Cerebellum (tissue), 4 donors: ENCODE measurements at places on chromosomes 2 and 18. TPM values are rescaled to one million over a fixed set of nuclear protein-coding genes. Genes with fewer than 3 reads are reported as not detected.

GRCh38 chr18:62957885-62958472, 242.6 kb downstream of the PHLPP1 start:
- DNase-seq, result no peak

- DNase-seq, result no peak
Observed at GRCh38 chr18:49899657-49900330, 86.5 kb upstream of the ACAA2 start.

DNA sequence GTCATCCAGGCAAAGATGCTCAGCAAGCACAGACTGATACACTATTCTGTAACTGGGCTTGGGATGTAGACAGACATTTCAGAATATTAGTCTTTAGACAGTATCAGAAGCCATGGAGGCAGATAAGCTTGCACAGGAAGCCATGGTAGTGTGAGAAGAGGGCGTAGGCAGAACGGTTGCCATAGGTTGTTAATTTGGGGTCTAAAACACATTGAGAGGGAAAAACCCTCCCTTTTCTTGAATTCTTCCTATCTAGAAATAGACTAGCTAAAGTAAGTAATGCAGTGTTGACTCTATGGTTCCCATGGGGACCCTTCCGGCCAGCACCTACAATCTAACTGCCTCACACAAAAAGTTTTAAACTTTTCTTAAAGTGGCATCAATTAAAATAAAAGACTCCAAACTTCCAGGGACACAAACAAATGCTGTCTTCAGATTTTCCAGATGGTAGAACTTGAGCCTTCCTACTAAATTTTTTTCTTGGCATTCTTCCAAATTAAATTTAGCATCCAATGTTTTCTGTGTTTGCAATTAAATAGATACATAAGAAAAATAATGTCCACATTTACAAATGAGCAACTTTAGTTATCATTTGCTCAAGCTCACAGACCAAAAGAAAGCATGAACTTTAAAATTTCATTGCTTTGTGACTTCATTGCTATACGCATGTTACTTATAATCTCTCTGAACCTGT, 1.9 kb downstream of the PRKRA start:
- DNase-seq, result no peak

The PXDN gene
- total RNA-seq, result 39.7 TPM

- peak; percentile 22 for DNase-seq
Observed at GRCh38 chr2:236568068-236568921, 1.3 kb upstream of the ACKR3 start.

GRCh38 chr18:76827205-76828200, 5.1 kb downstream of the ZNF236 start:
- no peak for DNase-seq

DNA sequence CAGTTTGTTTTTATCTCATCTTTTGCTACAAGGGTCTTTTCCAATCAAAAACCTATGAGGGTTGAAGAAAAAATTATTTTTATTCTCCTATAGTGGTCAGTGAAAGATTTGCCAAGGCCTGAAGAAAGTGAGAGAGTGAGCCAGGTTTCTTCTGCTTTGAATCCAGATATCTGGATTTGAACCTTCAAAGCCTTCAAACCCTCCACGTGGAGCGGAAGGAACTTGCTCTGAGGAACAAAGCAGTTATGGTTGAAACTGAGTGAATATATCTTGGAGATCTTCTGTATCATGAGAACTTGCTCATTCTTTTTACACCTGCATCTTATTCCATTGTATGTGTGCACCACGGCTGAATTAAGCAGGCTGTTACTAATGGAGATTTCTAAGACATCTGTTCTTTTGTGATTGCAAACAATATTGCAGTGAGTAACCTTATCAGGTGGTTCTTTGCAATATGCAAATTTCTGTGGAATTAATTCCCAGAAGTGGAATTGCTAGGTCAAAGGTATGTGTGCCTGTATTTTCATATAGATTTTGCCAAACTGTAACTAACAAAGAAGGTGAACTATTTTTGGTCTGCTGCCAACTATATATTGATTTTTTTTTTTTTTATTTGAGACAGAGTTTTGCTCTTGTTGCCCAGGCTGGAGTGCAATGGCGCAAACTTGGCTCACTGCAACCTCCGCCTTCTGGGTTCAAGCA, 147.9 kb downstream of the B3GNT2 start:
- DNase-seq, result no peak

DNA sequence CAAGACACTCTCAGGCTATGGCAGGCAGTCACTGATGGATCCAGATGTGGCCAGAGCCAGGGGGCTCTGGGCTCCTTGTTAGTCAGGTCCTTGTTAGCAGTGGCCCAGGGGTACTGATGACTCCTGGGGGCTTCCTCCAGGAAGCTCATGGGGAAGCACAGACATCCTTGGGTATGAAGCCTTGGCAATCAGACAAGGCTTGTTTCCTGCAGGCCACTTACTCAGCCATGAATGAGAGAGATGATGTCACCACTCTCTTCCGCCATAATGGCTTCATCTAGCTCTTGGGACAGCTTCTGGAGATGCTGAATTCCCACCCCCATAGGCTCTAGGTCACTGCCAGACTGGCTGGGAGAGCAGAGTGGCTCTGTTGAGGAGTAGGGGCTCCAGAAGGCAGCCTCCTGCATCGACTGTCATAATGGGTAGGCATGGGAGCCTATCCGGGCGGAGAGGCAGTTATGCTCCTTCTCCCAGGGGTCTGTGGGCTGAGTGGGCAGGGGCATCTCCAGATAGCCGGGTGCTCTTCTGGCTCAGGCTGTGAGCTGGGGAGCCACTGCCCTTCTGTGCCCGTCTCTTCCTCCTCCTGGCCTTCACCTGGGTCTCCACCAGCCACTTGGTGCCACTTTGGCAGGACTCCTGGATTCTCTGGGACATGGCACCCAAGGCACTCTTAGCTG, 40.2 kb upstream of the BMPR2 start:
- DNase-seq, result no peak

DNA sequence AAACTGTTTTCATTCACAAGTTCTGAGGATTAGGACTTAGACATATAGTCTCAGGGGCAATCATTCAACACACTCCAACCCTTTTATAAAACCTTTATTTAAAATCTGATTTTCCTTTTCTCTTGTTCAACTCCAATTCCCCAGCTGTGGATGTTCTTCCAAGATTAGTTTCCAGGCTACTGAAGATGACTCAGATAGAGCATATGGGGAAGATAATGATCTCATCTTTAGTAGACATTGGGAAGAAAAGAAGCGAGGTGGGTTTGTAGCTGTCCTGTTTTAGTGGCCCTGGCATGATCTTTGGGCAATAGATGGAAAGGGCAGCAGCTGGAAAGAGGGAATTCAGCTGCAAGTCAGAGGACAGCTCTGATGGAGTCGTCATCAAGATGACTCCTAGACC, 247.7 kb upstream of the CCDC68 start:
- no peak for DNase-seq

DNA sequence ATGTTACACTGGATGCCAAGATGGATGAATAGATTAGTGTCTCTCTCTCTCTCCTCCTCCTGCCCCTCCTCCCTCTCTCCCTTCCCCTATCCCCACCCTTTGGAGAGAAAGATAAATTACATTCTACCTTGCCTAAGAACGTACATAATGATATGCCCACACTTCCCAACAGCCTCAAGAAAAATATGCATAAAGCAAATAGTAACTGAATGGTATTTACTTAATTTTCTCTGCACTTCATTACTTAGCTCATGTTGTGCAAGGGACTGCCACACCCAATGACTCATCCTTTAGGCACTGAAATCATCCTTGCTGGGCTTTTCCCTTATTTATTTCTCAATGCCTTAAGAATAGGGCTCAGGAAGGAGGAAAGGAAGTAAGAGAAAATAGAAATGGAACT, 137.3 kb upstream of the PID1 start:
- no peak for DNase-seq

The UGT1A7 gene
- total RNA-seq, result not detected

GRCh38 chr2:118291251-118291880, 203.1 kb downstream of the INSIG2 start:
- peak; percentile 32 for DNase-seq

GRCh38 chr2:46888421-46888952, 27.1 kb downstream of the MCFD2 start:
- no peak for DNase-seq

The PSTPIP2 gene
- 2.4 TPM for total RNA-seq

- DNase-seq, result no peak
Observed at GRCh38 chr2:219116776-219117646, 43.6 kb downstream of the NHEJ1 start.

GRCh38 chr18:12851716-12852115, 32.3 kb downstream of the PTPN2 start:
- DNase-seq, result no peak

GRCh38 chr18:52451256-52451655, 111.3 kb downstream of the DCC start:
- DNase-seq, result no peak

The PCARE gene
- total RNA-seq, result 1.5 TPM

The WNT10A gene
- total RNA-seq, result 0.27 TPM

GRCh38 chr2:97704989-97705388, 8.4 kb upstream of the ZAP70 start:
- no peak for DNase-seq

The TBC1D8 gene
- 12.8 TPM for total RNA-seq

GRCh38 chr2:179571252-179571651, 290.2 kb downstream of the ZNF385B start:
- no peak for DNase-seq

GRCh38 chr2:64946769-64947247, 42.4 kb upstream of the SLC1A4 start:
- no peak for DNase-seq

DNA sequence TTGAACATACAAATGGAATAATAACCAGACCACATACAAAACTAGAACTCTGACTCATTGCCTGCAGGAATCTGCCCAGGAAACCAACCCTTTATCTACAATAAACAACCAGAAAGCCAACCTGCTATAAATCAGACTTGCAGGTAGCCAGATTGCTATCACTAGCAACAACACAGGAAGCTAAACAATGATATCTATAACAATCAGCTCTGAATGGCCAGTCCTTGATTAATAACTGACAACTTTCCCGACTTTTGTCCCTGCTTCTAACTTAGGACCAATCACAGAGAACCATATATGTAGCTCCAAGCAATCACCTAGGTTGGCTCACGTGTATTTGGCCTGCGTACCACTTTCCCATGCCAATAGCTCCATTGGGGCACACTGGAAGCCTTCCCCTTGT, 470.8 kb downstream of the RIT2 start:
- no peak for DNase-seq

The TUBA4B gene
- total RNA-seq, result not detected

The EFHD1 gene
- total RNA-seq, result 1.00 TPM

DNA sequence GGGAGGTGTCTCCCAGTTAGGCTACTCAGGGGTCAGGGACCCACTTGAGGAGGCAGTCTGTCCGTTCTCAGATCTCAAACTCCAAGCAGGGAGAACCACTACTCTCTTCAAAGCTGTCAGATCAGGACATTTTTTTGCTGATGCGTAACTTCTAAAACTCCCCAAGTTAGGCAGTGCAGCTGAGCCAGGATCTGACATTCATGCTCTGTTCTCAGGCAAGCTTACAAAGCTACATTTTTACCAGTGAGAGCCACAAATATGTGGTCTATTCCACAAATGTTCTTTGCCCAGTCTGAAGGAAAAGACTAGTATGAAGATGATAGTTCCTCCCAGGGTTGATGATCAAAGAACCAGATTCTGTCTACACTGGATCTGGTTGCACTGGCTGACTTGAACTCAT, 184.1 kb downstream of the MTCL1 start:
- DNase-seq, result no peak

DNA sequence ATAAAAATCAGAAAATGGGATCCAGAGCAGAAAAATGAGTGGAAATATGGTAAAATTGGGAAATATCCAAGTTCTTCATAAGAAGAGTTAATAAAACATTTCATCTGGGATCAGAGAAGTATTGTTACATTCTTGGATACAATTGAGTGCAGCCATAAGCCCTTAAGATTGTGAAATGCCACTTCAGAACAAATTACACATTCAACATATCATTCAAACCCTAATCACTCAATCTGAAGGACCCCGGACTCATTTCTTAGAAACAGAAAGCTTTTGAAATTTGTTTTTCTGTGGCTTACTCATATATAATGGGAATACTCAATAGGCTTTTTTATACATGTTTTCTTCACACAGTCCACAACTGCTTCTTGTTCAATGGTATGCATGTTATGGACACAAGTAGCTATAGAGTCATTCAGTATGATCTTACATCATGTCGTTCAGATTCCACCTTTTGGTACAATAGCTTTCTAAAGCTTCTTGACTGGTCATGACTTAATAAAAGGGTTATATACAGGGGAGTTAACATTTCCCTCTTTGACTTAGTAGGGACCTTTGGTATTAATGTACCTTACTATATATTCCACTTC, 39.9 kb downstream of the SCN7A start:
- no peak for DNase-seq

The TCF7L1 gene
- 8.5 TPM for total RNA-seq

The EVX2 gene
- total RNA-seq, result 0.73 TPM

The ZSWIM2 gene
- 0.18 TPM for total RNA-seq

The SKA1 gene
- total RNA-seq, result 5.3 TPM

- DNase-seq, result no peak
Observed at GRCh38 chr2:78245394-78246135, 723.4 kb upstream of the LRRTM4 start.

The ST8SIA5 gene
- total RNA-seq, result 9.4 TPM

The GAREM1 gene
- total RNA-seq, result 12.9 TPM

- no peak for DNase-seq
Observed at GRCh38 chr2:85917887-85918795, 29.4 kb upstream of the ST3GAL5 start.

DNA sequence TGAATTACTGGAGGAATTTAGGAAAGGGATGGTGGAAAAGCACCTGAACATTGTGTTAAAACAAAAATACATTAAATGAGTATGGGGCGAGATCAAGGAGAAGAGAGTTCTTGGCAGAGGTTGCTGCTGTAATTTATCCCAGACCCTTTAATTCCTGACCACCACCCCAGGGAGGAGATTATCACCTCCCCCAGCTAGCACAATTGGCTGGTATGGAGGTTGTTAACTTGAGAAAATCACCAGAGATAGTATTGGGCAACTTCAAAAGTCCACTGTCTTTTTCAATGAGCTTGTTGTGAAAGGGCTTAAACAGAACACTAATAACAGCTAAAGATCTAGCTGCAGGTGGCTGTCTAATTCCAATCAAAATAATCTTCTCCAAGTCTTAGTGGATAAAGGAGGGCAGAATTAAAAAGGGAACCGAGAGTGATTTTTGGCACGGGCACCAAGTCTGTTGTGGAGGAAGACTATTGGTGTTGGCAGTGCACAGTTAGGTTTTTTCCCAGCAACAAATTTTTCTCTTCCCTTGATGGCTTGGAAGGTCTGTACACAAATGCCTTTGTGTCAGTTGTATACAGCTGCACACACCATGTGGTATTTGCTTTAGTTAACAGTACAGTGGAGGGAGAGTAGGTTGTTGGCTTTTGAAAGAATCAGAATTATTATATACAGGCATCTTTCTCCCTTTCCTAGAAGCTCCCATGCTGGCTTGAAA, 289.5 kb downstream of the SLC4A3 start:
- no peak for DNase-seq
